Transverse colon (tissue), 4 donors: ENCODE measurements at places on chromosomes 5 and 9.
A peak's percentile ranks its signal among the peaks of the same experiment; 100 is the strongest.

- DNase-seq = no peak
Observed at GRCh38 chr9:38708759-38709158, 11.2 kb downstream of the FAM240B start.

DNA sequence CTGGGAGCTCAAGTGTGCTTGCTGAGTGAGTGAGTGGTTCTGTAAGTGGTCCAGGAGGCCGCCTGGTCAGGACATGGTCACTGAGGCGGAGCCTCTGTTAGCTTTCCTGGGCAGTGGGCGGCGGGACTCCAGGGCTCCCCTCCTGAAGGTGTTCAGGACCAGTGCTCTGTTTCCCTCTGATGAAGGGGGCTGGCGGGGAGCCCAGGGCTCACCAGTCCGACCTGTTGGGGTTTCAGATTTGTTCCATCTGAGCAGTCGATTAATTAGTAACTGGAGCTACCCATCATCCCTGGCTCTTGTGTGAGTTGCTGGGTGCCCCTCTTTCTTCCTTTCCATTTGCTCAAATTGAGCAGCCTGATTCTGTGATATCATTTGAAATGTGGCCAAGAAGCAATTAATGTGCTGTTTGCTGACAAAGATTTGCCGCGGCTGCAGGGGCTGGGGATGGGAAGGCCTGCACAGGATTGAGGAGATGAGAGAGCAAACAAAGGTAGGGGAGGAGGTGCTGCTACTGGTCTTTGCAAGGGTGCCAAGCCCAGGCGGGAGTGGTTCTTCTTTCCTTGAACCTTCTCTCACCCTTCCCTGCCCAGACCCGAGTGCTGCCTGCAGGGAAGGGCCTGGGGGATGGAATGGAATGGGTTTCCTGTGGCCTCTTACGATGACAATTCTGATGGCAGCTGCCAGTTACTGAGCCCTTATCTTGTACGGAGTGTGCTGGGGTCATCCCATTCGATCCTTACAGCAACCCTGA, 92.8 kb upstream of the PITX1 start:
- peak; percentile 31 for DNase-seq

- no peak for DNase-seq
Observed at GRCh38 chr9:133944746-133945135, 47.4 kb downstream of the VAV2 start.

DNA sequence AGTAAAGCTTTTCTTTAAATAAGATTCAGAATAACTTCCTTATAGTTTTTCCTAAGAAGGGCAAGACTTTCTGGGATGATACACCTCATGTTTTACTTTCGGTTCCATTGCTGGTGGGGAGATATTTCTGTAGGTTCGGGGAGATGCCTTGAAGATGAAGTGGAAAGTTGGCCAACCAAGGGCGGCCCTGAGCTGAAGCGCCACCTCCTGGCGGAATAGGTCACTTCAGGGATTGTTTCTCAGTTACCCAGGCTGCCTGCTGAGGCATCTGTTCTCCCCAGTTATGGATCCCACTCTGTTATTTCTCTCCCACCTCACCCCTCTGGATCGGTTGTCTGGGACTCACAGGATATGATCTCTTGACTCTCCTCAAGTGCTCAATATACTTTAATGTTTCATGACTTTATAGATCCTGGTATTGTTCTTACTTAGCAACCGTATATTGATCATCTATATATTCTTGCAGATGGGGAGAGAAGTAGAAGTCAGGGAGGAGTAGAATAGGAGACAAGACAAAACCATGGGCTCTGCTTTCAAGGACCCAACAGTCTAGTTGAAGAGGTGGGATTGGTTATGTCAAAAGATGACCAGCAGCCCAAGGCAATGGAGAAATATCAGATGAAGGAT, 23.4 kb downstream of the MEGF10 start:
- peak; percentile 72 for DNase-seq

- no peak for DNase-seq
Observed at GRCh38 chr5:172280317-172280716, 3.2 kb downstream of the UBTD2 start.

- DNase-seq = no peak
Observed at GRCh38 chr5:8350644-8351339, 481.8 kb downstream of the MTRR start.

- no peak for DNase-seq
Observed at GRCh38 chr9:25117791-25118190, 560.5 kb downstream of the TUSC1 start.

- DNase-seq = no peak
Observed at GRCh38 chr5:61575103-61575502, 243.0 kb downstream of the ZSWIM6 start.

DNA sequence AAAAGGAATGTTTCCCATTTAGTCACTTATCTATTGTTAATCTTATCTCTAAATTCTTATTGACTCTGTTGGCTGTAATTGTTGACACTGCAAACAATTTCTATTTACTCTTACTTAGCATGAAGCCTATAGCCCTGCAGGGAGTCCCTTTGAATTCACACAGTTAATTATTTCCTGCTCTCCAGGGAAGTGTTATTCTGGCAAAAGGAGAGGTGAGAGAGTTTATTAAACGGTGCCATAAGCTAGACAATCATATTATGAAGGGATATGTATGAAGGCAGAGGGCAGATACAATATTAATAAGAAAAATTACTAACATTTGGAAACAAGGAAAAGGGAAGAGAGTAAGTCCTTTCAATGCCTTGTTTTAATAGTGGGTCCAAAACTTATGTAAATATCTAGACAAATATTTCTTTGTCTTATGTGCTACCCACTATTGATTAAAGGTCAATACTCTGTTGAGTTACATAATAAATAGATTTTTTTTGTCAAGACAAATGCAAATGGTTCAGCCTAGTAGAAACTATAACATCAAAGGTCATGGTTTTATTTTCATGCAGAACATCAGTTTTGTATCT, 107.1 kb downstream of the CDH18 start:
- no peak for DNase-seq

DNA sequence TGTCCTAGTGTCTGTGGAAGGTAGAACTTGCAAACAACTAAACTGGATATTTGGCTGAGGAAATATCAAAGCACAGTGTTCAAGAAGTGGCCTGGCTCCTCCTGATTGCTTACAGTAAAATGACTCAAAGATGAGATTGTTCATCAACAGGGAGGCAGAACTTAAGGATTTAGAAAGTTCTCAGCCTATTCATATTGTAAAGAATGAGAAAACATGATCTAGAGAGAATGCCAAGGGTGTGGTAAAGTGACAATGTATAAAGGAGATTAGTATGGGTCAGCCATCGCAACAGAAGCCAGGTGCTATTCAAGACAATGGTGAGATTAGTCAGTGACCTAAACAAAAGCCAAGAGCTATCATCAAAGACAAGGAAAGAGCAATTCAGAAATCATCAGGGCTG, 372.3 kb downstream of the SPOCK1 start:
- DNase-seq = no peak

DNA sequence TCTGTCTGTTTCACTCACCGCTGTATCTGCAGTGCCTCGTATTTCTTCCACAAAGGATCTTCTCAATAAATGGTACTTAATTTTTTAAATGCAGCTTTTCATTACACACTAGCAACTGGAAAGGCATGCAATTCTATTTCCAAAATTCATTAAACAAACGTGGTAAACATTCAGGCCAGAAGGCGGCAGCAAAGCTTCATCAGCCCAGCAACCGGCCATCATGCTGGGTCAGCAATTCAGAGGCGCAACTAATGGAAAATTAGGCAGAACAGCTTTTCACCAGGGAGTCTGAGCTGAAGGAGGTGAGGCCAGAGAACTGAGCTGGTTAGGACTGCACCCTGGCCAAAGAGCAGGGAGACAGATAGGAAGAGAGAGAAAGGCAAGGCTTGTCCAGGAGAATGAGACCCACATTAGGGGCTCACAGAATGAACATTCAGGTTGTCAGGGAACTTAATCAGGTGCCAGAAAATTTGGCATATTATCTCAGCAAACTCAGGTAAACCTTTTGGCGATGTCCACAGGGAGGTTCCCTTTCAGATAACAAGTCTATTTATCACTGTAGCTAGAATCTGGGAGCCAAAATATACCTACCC, 17.7 kb upstream of the RNF180 start:
- DNase-seq = peak; percentile 20

DNA sequence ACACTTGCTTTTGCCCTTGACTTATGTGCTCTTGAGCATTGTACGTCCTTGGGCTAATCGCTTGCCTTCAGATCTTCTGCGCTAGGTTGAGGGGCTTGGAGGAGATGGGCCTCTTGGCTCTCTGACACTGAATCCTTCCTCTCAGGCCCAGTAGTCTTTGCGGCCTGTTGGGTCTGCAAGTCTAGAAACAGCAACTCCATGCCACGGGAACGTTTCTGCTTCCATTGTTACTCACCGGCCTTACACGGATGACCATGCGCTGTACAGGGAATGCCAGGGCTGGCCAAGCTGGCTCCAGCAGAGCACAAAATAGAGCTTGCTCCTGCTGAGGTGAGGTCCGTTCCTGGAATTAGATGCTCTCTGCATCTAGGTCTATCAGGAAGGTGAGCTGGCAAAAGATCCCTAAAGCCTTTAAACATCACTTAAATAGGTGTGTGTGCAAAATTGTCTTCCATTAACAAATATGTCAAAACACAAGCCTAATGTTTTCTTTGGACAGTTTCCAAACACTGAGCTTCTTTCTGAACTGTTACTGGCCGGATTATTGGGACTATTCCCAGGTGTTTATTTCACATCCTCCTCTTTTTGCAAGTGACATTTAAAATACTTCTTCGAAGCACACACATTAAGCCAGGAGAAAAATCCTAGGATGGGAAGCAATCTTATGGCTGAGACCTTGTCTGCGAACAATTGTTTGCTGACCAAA, 29.7 kb downstream of the DAPK1 start:
- DNase-seq = no peak
